Stimulated activated CD8-positive, alpha-beta memory T cell treated with anti-CD3 and anti-CD28 coated beads, Interleukin-4, amount 100 ng/mL, for 1 hour (primary cell): ENCODE measurements at places on chromosomes 13 and 19.

GRCh38 chr13:100068133-100068931 is 20.6 kb upstream of the PCCA start:
- no peak for DNase-seq

GRCh38 chr13:99346335-99347042 is 39.3 kb upstream of the GPR183 start:
- DNase-seq = no peak

DNA sequence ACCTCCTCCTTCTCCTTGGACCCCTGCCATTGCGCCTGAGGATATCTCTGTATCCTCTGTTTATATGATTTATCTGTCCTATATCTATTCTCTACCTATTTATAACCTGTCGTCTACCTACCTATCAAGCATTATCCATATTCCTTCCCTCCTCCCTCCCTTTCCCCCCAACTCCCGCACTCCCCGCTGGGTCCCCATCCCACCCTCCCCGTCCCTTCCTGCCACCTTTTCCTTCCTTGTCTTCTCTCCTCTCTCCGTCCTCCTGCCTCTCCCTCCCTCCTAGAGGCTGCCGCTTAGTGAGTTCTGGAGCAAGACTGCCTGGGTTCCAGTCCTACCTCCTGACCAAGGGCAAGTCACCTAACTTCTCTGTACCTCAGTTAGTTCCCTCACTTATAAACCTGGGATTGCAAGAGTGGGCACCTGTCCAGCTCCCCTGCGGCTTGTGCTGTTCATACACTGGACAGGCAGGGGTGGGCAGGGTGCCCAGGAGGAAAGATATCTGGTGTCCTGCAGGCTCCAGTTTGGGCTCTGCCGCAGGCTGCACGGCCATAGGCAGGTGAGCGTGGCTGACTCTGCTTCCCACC is 16.1 kb downstream of the TTYH1 start:
- no peak for DNase-seq

DNA sequence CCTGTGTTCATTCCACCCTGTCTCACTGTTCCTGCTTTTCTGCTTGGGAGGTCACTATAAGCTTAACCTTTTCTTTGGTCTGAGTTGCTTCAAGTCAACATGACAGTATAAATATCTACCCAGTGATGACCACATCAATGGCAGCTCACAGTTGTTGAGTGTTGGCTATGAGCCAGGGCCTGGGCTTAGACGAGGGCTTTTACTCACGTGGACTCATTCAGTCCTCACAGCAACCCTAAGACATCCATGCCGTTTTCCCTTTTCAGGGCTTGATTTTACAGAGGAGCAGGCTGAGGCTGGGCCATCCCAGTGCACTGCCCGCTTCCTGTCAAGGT is 10.2 kb upstream of the CCDC97 start:
- no peak for DNase-seq

DNA sequence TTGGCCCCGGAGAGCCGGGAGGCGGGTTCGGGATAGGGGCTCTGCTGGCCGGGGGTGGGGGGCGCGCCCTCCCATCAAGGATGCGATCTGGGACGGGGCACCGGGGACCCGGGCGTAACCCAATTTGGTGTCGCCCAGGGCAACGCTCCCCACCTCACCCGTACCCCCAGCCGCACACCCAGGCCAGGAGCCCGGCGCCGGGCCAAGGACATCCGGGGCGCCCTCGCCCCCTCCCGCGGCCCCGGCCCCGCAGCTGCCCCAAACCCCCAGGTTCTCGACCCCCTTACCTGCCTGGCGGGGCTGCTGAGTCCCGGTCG is 525 bp downstream of the SHANK1 start:
- no peak for DNase-seq

GRCh38 chr19:2438178-2438577 is 10.8 kb upstream of the TIMM13 start:
- no peak for DNase-seq

DNA sequence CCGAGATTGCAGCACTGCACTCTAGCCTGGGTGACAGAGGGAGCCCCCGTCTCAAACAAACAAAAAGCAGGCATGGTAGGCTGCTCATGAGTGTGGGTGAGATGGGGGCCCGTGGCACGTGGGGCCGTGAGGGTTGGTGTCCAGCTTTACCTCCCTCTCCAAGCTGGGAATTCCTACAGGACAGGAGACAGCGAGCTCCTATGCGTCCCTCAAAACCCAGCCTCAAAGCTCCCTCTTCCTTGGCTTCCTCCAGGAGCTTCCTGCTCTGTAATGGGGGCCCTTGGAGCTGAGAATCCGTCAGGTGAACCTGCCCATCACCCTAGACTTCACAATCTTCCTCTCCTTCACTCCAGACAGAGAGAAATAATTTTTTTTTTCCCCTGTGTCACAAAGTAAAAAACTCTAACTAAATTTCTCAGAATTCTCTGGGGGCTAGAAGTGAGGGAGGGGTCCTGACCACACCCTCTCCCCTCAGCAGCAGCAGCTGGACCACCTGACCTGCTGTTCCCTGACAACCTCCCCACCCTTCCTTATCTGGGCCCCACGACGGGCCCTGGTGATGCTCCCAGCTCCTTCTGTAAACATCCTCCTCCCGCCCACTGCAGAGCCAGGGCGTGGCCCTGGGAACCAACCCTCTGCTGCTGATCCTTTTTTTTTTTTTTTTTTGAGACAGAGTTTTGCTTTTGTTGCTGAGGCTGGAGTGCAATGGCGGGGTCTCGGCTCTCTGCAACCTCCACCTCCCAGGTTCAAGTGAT is 22.1 kb upstream of the WDR18 start:
- DNase-seq = no peak

DNA sequence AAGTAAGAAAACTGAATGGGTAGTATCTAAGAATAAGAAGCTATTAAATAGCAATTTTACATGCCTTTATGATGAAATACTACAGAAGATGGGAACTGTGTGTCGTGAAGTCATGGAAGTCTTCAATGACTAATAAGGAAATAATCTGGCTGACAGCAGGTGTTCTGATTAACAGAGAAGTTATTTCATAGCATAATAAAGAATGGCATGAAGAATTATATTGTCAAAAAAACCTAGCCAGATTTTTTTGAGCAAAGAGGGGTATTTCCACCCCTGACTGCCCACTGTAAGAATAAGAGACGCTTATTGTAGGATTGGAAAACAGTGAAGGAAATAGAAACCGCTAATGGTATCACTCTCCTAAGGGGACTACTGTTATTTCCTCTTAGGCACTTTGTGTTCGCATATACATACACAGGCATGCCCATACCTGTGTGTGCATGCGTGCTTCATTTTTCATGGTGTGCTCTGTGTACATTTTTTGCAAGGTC is 318.8 kb downstream of the SHISA2 start:
- no peak for DNase-seq

GRCh38 chr13:45102136-45102507 is 18.2 kb upstream of the GTF2F2 start:
- no peak for DNase-seq

GRCh38 chr13:43879755-43880181 is at the start of gene LACC1:
LACC1 (plus strand) TSS chr13:43879904; CDS start chr13:43880986, 1,082 bp downstream.
- no peak for DNase-seq

GRCh38 chr13:58376349-58376748 is 744.8 kb downstream of the PCDH17 start:
- DNase-seq = no peak

GRCh38 chr13:51308781-51309180 is 30.7 kb upstream of the SERPINE3 start:
- no peak for DNase-seq

- no peak for DNase-seq
Measured at GRCh38 chr19:16476401-16476800, 4.6 kb upstream of the EPS15L1 start.

DNA sequence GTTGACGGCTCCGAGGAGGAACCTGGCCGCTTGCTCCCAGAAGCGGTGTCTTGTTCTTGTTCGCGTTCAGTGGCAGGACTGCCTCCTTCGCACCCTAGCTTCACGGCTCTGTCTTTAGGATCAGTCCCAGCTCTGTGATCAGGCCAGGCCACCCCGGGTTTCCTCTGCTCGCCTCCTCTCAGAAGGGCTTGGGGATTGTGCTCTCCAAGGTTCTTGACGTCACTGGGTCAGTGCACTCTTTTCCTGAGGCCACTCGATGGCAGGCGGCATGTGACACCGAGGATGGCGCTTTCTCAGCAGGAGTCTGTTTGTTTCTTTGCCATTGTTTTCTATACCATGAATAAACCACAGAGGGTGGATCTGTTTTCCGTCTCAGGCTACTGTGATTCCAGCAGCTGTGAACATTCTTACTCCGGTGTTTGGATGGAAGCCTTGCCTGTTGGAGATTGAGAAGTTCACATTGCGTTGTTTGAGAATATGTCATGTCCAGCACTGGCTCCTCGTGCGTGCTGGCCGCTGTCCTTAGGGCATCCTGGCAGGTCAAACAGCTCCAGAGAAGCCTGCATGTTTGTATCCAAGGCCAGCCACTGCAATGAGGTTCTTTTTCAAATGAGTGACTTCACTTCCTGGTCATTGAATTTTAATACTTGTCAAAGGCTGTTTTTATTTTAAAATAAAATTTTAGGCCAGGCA is 44.5 kb downstream of the SLC7A9 start:
- no peak for DNase-seq

DNA sequence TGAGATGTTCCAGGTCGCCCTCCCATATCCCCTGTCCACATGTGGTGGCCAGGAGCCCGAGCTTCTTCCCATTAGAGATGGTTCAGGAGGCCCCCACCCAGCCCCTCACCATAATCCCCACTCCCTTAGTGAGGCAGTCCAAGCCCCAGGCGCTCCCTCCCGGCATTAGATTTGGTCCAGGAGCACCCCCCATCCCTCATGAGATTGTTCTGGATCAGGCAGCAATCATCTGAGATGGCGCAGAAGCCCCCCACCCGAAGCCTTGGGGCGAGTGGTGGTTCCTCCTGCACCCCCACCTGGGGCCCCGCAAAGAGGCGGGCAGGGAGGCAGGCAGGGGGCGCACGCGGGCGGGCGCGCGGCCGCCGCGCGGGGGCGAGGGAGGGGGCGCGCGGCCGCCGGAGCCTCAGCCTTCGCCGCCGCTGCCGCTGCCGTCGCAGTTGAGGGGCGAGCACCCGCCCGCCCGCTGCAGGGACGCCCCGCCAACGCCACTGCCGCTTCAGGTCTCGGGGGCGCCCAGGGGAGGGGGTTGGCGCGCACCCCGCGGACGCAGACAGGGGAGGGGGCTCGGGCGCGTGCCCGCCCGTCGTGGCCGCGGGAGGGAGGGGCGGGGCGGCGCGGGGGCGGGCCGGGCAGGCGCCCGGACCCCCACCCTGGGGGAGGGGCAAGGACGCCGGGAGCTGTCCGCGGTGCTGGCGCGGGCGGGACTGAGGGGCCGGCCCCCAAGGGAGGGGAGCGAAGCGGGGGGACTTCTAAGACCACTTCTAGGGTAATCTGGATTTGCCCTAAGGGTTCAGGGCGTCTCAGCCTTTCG is 46.4 kb upstream of the SHKBP1 start:
- DNase-seq = no peak

DNA sequence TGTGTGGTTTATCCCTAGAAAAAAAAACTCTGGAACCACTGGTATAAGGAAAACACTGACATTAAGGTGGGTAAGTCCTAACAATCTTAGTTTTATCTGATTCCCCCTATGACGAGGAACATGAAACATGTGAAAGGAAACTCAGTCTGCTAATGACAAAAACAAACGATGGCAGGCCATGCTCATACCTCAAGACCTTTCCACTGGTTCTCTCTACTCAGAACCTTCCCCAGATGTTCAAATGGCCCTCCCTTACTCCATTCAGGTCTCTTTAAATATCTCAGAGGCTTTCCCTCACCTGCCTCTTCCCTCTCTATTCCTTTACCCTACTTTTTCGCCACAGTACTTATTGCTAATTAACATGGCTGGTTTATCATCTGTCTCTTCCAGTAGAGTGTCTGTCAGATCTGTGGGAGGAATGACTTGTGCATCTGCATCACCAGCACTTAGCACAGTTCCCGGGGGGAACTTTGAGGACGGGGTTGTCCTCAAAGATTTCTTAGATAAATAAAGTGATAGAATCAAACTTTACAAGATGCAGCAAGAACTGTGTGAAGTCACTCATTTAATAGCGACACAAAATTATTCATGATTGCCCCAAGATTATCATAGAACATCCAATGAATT is 1.5 kb downstream of the TUBGCP3 start:
- DNase-seq = no peak

DNA sequence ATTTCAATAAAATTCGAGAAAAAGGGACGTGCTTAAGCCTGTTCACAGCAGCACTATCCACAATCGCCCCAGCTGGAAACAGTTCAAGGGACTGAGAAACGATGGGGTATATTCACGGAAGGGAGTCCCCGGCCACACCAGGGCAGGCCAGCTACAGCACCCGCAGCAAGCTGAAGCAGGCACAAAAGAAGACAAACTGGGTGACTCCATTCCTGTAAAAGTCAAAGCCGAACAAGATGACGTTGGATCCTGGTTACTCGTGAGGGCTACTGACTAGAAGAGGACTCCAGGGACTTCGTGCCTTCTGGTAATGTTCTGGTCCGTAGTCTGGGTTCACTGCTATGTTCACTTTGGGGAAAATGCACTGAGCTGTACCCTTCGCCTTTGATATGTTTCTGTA is 57.6 kb downstream of the COL4A1 start:
- DNase-seq = no peak

- DNase-seq = no peak
Measured at GRCh38 chr13:97107815-97108529, 113.7 kb upstream of the OXGR1 start.

DNA sequence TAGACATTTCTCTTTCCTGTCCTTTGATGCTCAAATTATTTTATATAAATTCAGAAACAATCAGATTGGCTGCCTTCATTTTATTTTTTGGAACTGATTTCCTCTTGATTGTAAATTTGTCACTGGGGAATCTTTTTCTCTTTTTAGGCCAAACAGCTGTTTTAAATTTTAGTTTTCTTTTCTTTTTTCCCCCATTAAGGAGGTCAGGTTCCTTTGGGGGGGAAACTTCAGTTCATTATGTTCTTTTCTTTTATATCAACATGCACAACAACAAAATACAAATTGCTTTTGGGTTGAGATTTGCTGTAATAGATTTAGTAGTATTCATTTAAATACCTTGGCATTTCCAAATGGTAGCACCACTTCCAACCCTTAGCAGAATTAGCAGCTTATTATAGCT is 264.8 kb upstream of the SPRY2 start:
- no peak for DNase-seq

DNA sequence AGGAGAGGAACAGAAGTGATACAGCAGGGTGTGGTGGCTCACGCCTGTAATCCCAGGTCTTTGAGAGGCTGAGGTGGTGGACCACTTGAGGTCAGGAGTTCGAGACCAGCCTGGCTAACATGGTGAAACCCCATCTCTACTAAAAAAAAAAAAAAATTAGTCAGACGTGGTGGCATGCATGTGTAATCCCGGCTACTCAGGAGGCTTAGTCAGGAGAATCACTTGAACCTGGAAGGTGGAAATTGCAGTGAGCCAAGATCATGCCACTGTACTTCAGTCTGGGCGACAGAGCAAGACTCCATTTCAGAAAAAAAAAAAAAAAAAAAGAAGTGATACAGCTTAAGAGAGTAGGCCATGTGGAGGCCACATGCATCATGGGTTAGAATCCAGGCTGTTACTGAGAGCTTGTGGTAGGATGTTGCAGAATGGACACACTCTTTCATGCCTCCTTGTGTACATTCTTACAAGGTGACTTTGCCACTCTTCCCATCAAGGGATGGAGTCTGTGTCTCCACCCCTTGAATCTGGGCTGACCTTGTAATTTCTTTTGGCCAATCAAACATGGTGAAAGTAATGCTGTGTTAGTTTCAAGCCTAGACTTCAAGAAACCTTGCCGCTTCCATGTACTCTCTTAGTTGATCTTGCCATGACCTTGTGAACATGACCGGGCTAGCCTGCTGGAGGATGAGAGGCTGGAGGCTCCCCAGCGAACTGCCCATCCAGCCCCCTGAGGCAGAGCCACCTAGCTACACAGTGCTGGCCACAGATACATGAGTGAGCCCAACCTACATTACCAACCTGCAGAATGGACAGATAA is 12.3 kb downstream of the FAM187B start:
- no peak for DNase-seq

- DNase-seq = no peak
Measured at GRCh38 chr19:30000862-30001261, 58.8 kb downstream of the URI1 start.
